ENCODE measurements at places on chromosomes 5 and 9. TPM values are rescaled to one million over a fixed set of nuclear protein-coding genes. Genes with fewer than 3 reads are reported as not detected.
A peak's percentile ranks its signal among the peaks of the same experiment; 100 is the strongest.

DNA sequence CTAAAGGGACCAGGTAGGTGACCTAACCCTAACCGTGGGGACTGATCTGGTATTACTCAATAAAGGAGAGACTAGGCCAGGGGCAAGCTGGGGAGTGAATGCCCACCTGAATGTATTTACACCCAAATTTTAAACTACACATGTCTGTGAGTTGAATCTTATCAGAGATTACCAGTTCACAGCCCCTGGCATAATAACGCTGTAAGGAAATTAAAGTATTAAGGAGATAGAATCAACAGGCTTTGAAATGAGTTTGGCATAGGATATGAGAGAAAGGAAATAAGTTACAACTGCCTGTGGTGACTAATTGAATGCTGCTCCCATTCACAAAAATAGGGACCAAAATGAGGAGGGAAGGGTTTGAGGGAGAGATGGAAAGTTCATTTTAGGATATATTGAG, 593.3 kb downstream of the CSNK1G3 start:
- no peak for DNase-seq

The S100Z gene
- not detected for total RNA-seq

The BNIP1 gene
- total RNA-seq: 23.9 TPM

DNA sequence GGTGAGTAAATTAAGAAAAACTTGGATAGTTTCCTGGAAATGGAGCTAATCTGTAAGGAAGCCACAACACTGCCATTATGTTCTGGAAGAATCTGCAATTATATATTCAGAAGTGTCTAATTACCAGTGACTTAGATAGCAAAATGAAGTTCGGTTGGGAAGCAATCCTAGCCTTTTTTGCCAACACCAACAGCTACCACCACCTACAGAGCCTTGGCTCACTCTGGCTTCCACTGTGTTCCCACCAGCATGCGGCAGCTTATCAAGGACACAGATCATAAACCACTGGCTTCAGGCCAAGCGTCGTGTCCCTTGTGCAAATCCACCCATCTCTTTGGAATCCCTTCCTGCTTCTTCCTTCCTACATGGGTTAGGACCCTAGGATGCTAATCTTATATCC, 118.0 kb upstream of the PCA3 start:
- no peak for DNase-seq

DNA sequence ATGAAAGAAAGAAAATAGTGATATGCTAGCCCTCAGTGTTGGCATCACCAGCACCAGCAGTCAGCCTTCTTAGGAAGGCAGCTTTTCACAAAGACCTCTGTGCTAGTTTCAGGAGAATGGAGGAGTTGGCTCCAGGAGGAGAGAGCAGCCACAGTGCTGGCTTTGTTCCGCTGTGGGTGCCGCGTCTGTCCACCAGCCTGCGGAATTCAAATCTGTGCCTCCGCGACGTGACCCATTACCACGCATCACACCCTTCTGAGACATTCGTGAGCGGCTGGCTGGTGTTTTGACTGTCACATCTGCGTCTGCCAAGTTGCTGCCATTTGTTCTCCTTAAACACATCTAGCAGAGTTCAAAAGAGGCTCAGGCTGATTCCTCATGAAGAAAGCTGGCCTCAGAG, 34.4 kb downstream of the SNX18 start:
- no peak for DNase-seq

The SPINK1 gene
- not detected for total RNA-seq

- no peak for DNase-seq
Observed at GRCh38 chr9:136364942-136365774, 1.6 kb upstream of the DNLZ start.

GRCh38 chr5:5026409-5026785, 113.7 kb upstream of the ADAMTS16 start:
- no peak for DNase-seq

The NTRK2 gene
- 0.26 TPM for total RNA-seq

GRCh38 chr5:5419291-5420210, 2.9 kb upstream of the ICE1 start:
- peak; percentile 89 for DNase-seq

The TPPP gene
- 0.26 TPM for total RNA-seq

The SLC25A2 gene
- not detected for total RNA-seq

GRCh38 chr5:161086461-161086860, 234.4 kb upstream of the ATP10B start:
- DNase-seq: peak; percentile 21

- DNase-seq: no peak
Observed at GRCh38 chr5:106797996-106798395, 872.7 kb downstream of the EFNA5 start.

DNA sequence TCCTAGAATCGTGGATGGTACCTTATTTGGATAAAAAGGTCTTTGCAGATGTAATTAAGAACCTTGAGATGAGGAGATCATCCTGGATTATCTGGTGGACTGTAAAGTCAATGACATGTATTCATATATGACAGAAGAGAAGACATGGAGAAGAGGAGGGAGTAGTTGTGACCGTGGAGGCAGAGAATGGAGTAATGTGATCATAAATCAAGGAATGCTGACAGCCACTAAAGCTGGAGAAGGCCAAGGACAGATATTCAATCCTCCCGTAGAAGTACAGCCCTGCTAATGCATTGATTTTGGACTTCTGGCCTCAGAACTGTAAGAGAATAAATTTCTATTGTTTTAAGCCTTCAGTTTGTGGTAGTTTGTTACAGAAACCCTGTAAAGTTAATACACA, 18.7 kb upstream of the TMEM161B start:
- DNase-seq: no peak

GRCh38 chr9:27442464-27442863, 81.6 kb upstream of the IFNK start:
- no peak for DNase-seq

- DNase-seq: no peak
Observed at GRCh38 chr5:64295101-64295500, 129.5 kb downstream of the RNF180 start.

DNA sequence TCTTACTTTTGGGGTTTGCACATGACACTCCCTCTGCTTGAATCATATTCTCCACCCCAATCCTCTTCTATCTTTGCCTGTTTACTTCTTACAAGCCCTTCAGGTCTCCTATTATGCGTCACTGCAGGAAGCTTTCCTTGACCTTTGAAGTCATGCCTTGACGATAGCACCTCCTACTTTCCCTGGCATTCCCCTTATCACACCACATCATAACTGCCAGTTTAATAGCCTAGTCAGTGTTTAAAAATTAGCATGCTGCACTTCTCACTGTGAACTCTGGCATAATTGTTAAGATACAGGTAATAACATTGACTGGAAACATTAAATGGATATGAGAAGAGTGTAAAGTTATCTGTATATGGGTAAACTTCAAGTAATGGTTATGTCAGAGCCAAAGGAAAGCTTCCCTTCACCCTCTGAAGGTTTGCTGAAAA, 37.1 kb upstream of the CEP120 start:
- DNase-seq: peak; percentile 42

DNA sequence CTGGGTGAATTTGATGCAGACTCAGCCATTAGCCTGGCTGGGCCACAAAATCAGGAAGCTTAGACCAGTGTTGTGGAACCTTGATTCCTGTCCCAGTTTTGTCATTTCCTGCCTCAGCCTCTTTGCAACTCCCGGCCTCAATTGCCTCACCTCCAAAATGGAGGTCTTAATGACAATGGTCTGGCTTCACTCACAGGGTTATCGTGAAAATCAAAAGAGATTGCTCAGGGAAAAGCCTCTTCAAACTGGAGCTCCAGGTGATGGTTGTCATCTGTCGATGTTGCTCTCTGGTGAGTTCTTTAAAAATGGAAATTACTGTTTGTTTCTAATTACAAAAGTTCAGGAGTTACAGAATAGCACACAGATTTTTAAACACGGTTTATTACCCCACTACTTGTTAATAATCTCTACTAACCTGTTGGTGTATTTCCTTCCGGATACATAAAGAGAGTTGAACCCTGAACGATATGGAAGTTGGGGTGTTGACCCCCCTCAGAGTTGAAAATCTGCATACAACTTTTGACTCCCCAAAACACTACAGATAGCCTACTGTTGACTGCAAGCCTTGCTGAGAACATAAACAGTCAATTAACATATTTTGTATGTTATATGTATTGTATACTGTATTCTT, 109.9 kb upstream of the CPEB4 start:
- no peak for DNase-seq

GRCh38 chr5:11595045-11595444, 309.2 kb downstream of the CTNND2 start:
- no peak for DNase-seq

The GFI1B gene
- total RNA-seq: not detected

The UAP1L1 gene
- 15.7 TPM for total RNA-seq

DNA sequence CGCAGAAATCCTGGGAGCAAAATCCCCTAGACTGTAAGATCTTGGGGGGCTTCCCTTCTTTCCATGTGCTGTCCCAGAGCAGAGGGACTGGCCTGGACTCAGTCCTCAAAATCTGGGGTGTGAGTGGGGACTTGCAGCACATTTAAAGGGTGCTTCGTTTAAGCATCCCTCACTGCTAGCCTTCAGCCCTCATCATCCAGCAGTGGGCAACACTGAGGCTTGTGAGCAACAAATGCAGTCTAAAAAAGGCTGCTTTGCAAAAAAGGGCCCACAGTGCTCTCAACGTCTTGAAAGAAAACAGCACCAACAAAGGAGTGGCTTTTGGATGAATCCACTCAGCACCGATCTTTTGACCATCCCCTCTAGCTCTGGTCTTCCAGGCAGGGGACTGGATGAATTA, 128.3 kb upstream of the TBC1D2 start:
- DNase-seq: peak; percentile 27

DNA sequence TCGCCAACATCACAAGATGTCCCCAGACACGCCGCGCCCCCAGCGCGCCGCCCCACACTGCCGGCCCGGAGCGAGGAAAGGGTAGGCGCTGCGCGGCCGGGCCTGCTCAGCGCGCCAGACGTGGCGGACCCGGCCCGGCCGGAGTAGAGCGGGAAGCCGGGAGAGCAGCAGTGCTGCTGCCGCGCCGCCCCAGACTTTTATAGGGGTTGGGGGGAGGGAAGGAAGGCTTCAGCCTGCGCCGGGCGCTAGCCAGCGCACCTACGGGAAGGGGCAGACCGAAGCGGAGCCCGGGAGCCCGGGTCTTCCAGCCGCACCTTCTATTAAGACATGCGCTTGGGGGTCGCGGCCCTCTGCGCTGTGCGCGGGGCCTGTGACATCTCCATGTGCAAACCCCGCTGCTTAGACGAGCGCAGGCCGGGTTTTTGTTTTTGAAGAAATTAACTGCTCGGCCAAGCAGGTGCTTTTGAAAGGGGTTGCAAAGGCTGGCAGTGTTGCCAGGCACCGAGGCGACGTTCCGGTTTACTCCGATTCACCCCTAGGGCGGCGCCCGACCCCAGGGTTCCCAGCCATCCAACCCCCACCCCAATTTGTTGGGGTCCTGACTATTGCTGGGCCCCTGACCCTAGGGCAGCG, 353 bp upstream of the PAX5 start:
- DNase-seq: no peak

GRCh38 chr5:114223866-114224265, 138.0 kb upstream of the KCNN2 start:
- DNase-seq: no peak

GRCh38 chr9:121675969-121676822, 24.8 kb downstream of the DAB2IP start:
- no peak for DNase-seq

Measured in fibroblast of lung (primary cell).